ENCODE measurements at places on chromosomes 1 and 21.

GRCh38 chr1:10538646-10539355 lies 64.1 kb downstream of the PEX14 start:
- no peak for DNase-seq

GRCh38 chr1:52665006-52665941 lies 32.3 kb downstream of the SHISAL2A start:
- DNase-seq = no peak

DNA sequence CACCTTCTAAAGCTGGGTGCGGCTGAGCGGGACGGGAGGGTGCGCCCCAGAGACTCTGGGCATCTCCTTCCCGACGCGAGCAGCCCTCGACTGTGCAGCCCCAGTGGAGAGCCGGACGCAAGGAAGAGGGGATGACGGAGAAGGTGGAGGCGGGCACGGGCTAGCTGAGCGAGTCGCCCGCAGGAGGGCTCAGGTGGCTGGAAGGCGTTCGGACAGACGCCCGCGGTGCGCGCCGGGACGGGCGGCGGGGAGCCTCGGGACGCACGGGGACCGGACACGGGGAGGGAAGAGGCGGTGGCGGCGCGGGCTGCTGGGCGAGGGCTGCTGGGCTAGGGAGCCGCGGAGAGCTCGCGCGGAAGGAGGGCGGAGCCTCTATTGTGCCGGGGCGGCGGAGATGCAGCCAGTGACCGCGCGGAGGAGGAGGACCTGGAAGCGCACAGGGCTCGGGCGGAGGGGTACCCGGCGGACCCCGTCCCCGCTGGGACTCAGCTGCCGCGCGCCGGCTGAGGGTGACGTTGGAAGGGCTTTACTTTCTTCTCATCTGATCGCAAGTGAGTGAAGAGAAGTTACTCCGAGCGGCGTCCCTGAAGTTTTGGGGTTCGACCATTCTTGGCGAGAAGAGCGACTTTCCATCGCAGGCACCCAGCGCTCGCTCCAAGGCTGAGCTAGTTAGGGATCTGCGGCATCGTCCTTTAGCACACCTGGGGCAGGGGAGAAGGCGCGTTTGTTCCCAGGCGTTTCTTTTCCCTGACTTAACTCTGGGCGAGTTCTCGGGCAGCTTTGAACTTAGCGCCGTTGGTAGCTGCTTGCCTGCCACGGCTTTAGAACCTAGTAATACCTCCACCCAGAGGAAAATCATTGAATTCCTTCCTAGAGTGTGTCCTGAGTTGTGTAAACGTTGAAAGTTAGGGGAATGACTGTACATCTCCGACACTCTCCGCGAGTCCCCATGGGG lies at the start of gene OLFML2B:
TSS of gene OLFML2B (minus strand) at position 323 of the 955 bp plus-strand sequence. CDS start 439 bp downstream, outside the sequence.
- no peak for DNase-seq

DNA sequence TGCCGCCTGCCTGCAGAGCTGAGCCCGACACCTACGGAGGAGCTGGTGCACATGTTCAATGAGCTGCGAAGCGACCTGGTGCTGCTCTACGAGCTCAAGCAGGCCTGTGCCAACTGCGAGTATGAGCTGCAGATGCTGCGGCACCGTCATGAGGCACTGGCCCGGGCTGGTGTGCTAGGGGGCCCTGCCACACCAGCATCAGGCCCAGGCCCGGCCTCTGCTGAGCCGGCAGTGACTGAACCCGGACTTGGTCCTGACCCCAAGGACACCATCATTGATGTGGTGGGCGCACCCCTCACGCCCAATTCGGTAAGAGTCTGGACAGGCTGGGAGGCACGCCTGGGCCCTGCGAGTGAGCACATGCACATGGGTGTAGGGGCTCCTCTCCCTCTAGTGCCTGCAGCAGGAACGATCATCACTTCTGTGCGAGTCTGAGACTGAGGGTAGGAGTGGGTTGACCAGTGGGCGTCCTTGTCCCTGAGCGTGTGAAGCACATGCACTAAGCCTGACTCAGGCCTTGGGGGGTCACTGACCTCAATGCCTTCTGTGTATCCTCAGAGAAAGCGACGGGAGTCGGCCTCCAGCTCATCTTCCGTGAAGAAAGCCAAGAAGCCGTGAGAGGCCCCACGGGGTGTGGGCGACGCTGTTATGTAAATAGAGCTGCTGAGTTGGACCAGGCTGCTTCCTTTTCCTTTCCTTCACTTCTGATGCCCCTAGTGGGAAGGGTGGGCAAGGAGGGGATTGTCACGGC lies 6.9 kb downstream of the DMAP1 start:
- no peak for DNase-seq

- no peak for DNase-seq
These were observed 109.3 kb downstream of the NTNG1 start for GRCh38 chr1:107250169-107250568.

GRCh38 chr1:203368624-203369451 lies 17.9 kb upstream of the FMOD start:
- no peak for DNase-seq

- DNase-seq = no peak
These were observed 49.8 kb downstream of the COLGALT2 start for GRCh38 chr1:183987593-183988318.

GRCh38 chr1:113891631-113892220 lies 4.3 kb upstream of the BCL2L15 start:
- no peak for DNase-seq

DNA sequence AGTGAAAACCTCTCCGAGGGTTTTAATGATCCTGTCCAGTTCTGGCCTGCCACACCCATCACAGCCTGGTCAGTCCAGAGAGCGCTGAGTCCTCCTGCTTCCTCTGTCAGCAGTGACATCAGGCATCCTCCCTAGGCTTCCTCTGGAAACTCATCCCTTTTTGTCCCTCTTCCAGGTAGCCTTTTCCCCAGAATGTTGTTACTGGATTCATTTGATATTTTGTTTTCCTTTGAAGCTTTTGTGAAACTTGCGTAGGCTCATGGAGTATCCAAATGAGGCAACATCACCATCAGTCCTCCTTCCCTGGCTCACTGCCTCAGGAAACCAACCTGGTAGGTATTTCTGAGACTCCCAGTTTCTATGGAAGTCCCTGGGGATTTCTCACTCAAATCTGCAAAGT lies 27.0 kb upstream of the IGSF3 start:
- DNase-seq = no peak

- no peak for DNase-seq
These were observed 2.2 kb downstream of the RALGPS2 start for GRCh38 chr1:178727014-178727895.

DNA sequence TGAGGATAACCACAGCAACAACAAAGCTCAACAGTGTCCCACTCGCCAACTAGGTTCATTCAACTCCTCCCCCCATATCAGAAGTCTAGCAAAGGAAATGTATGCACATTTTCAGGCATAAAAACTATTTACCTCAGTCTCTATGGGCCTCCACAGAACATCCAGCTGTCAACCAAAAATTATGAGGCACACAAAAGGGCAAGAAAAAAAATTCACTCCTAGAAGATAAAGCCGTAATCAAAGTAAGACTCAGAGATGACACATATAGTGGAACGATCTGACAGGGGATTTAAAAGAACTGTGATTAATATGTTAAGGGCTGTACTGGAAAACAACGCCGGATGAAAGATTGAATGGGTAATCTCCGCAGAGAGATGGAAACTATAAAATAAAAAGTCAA lies 158.7 kb downstream of the NTPCR start:
- no peak for DNase-seq

DNA sequence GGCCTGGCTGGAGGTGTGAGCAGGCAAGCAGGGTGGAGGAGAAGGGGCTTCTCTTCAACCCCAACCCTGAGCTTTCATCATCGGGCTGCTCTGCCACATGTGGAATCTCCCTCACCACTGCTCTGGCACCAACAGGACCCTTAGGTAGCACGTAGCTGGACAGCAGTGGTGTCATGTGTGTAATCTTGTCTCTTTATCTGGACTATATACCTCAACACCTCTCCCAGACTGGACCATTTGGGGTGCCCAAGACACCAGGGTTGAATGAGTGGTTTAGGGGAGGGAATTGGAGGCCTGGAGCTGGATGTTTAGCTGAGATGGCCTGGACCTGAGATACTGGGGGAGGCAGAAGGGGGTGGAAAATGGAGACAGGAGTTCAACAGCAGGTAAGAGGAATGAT lies 63.0 kb downstream of the UBE2T start:
- DNase-seq = no peak

GRCh38 chr1:21966247-21967000 lies 10.4 kb upstream of the CELA3B start:
- DNase-seq = no peak

DNA sequence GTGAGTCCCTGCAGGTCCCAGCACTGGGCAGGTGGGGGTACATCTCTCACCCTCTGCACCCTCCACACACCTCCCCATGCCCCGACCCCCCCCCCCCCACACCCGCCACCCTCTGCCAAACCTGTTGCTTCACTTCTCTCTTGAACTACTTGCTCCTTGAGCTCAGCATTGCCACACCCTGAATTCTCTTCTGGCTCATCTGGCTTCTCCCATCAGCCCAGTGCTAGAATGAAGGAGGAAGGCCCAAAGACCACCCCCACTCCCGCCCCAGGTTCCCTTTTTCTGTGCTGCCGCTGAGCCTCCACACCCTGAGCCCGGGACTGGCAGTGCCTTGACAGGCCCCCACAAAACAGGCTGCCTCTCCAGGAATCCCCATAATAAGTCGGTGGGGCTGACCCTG lies 6.4 kb upstream of the TNNI1 start:
- DNase-seq = no peak

- DNase-seq = no peak
These were observed 9.2 kb upstream of the QSOX1 start for GRCh38 chr1:180145446-180145845.

GRCh38 chr1:29425631-29426030 lies 189.3 kb downstream of the PTPRU start:
- DNase-seq = no peak

DNA sequence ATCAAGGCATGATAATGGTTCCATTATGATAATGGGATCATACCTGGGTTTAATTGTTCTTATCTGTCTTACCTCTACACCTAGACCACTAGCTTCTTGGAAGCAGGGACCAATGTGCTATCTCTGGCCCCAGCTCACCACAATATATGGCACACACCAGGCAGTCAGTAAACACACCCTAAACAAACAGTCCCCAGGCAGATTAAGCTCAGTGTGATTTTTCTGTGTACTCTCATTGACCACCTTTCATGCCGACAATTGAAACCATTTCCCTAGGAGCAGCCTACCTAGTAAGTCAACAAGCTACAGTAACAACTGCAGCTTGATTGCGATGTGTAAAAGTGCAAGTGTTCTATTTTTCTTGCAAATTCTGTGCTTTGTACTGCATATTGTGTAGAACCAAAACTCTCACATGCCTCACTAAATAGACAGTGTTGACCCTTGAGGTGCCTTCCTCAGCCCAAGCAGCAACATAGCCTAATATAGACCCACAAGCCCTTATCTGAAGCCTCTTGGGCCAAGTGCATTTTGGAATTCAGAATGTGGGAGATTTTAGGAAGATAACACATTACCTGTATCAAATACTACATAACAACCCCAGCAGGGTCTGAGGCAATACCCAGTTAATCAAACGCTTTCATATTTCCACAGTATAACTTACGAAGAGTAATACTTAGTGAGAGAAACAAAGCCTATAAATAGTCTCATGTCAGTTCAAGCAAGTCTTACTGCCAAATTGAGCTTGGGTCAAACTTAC lies 32.0 kb downstream of the INPP5B start:
- DNase-seq = no peak

DNA sequence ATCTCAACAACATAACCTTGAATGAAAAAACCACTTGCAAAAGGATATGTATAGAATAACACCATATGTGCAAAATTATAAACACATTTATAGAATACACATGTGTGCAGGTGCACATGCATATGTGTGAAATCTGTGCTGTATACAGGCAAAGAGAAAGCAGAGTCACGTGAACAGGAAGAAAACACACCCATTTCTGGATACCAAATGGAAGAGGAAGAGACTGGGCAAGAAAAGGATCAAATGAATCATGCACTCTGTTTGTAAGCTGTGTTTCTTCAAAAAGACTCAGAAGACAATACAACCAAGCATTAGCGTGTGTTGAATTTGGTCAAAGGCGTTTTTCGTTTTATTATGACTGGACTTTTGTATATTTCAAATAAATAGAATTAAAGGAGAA lies 111.3 kb upstream of the ERG start:
- DNase-seq = no peak

GRCh38 chr1:118982821-118983557 lies 5.2 kb downstream of the TBX15 start:
- no peak for DNase-seq

- DNase-seq = no peak
These were observed 855 bp downstream of the DSCAM start for GRCh38 chr21:40846103-40846502.

DNA sequence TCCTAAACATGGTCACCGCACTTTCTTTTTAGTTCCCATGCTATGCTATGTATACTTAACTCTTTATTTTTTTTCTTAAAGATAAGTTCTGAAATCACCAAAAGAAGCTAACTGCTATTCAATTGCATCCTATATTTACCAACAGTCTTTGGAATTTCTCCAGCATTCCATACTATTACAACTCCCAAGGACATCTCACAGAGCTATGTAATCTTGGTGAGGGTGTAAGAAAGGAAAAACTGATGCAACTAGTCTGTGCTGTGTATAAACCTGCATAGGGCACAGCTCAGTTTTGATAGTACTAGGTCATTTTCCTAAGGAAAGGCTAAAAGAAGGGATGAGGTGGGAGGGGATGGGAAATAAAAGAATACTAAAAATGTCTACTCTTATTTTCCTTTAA lies 78.0 kb downstream of the PTPN14 start:
- DNase-seq = no peak

DNA sequence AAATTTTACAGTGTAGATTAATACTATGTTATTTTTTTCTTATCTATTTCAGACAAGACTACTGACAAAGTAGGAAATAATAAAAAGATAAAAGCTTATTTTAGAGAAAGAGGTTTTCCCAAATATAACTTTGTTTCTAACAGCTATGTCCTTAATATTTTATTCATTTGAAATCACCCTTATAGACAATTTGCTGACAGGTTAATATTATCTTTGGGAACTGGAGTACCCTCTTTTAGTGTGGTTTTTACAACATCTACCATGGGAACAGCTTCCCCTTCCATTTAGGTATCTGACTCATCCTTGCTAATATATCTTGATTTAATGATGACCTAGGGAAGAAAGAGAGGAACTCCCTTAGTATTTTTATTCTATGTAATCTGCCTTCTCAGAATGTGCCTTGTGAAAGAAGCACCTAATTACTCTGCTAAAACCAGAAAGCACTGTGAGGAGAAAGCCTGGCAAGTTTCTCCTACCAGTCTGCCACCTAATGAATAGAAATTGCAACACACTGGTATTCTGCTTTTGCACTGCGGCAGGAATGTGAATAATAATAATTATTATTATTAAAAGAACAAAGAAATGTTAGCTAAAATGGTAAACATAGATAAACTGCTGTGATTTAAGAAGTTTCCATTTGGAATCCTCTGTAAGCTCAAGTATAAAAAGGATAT lies 192.8 kb downstream of the PDE4B start:
- DNase-seq = no peak

Data from stimulated activated CD8-positive, alpha-beta memory T cell treated with anti-CD3 and anti-CD28 coated beads, Interleukin-4, amount 100 ng/mL, for 1 hour (primary cell).